ENCODE measurements at places on chromosomes 7 and 10. TPM values are rescaled to one million over a fixed set of nuclear protein-coding genes. Genes with fewer than 3 reads are reported as not detected.

DNA sequence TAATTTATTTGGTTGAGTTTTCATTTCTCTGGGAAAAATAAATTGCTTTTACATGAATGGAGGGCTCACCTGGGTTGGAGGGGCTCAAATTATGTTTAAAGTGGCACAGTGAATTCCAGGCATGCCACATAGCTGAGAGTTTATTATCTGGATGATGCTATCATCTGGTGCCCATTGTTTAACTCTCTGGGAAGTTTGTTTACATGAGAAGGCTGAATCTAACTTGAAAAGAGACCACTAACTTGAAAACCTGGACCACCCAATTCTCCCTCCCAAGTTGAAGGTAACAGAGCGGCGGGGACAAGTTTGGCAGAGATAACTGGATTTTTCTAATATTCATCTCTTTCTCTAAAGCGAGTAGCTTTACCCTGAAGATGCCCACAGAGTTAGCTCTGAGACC, 321.5 kb upstream of the GHITM start:
- H3K4me1 ChIP-seq = no peaks in the 10 kb centered on the region
- no peak overlapping the region for H3K27ac ChIP-seq
- no peak overlapping the region for H3K4me3 ChIP-seq
- H3K36me3 ChIP-seq = no peaks in the 10 kb centered on the region
- no peaks in the 10 kb centered on the region for H3K27me3 ChIP-seq
- no peak for DNase-seq

- no peak overlapping the region for H3K27ac ChIP-seq
- no peaks in the 10 kb centered on the region for H3K27me3 ChIP-seq
- no peak for DNase-seq
- H3K4me1 ChIP-seq = no peaks in the 10 kb centered on the region
- H3K4me3 ChIP-seq = no peak overlapping the region
Observed at GRCh38 chr7:42953994-42954393, 21.8 kb downstream of the MRPL32 start.

- DNase-seq = no peak
- no peak overlapping the region for H3K4me3 ChIP-seq
- no peaks in the 10 kb centered on the region for H3K27me3 ChIP-seq
- no peaks in the 10 kb centered on the region for H3K36me3 ChIP-seq
- peaks cover 18% of the 10 kb centered on the region for H3K4me1 ChIP-seq
Observed at GRCh38 chr10:69453795-69454194, 2.5 kb downstream of the TSPAN15 start.

- H3K4me1 ChIP-seq = peaks cover 21% of the 10 kb centered on the region
- no peak overlapping the region for H3K4me3 ChIP-seq
- H3K27me3 ChIP-seq = no peaks in the 10 kb centered on the region
- H3K27ac ChIP-seq = no peak overlapping the region
Observed at GRCh38 chr7:102874166-102874829, 38.5 kb upstream of the LRRC17 start.

DNA sequence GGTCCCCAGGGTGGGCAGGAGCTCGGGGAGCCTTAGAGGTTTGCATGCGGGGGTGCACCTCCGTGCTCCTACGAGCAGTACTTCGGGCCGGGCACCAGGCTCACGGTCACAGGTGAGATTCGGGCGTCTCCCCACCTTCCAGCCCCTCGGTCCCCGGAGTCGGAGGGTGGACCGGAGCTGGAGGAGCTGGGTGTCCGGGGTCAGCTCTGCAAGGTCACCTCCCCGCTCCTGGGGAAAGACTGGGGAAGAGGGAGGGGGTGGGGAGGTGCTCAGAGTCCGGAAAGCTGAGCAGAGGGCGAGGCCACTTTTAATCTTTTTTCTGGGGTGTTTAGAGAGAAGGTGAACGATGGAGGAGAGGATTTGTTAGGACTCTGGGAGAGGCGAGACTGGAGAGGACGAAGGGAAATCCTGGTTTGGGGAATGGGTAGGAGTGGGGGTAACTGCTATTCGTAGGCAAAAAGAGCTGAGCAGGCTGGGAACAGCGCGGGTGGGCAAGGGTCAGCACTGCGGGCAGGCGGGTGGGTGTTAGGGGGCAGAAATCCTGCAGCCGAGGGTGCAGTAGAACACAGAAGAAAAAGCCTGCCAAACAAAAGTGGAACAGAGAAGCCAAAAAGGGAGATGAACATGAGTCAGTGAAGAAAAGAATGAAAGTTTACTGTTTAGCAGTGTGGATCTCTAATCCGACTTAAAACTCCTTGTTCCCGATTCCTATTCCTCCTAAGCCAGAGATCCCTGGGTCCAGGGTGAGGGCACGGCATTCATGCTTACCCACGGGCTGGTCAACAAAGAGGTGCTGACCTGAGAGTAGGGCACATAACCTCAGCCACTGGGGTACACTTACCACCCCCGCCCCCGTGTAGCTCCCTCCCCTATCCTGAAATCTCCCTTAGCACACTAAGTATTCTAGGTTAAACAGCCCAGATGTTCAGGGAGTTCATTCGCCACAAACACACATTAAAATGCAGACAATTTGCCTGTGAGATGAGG, 26.9 kb downstream of the PRSS2 start:
- peak; percentile 53 for DNase-seq
- H3K4me3 ChIP-seq = peak overlapping the region; percentile 100
- no peaks in the 10 kb centered on the region for H3K27me3 ChIP-seq
- H3K36me3 ChIP-seq = peaks cover 81% of the 10 kb centered on the region

GRCh38 chr10:31756101-31756728, 172.4 kb downstream of the ARHGAP12 start:
- H3K27me3 ChIP-seq = no peaks in the 10 kb centered on the region
- no peak for DNase-seq
- H3K4me3 ChIP-seq = no peak overlapping the region
- H3K27ac ChIP-seq = no peak overlapping the region

DNA sequence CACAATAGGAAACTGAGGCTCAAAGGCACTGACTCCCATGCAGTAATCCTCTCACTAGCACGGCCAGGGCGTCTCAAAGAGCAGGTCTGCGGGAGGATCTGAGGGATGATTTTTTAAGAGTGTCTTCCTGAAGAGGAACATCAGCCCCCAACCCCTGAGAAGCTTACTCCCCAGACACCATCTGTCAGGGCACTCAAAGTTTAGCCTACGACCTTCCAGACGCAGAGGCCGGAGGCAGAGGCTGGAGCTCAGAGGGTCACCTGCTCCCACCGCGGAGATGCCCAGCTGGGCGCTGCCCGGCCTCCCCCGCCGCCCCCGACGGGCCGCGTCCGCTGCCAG, 1.7 kb downstream of the ZNF777 start:
- H3K4me3 ChIP-seq = peak overlapping the region; percentile 69
- DNase-seq = no peak
- peak overlapping the region; percentile 20 for H3K27ac ChIP-seq
- peaks cover 4% of the 10 kb centered on the region for H3K36me3 ChIP-seq
- peaks cover 19% of the 10 kb centered on the region for H3K4me1 ChIP-seq
- no peaks in the 10 kb centered on the region for H3K27me3 ChIP-seq

DNA sequence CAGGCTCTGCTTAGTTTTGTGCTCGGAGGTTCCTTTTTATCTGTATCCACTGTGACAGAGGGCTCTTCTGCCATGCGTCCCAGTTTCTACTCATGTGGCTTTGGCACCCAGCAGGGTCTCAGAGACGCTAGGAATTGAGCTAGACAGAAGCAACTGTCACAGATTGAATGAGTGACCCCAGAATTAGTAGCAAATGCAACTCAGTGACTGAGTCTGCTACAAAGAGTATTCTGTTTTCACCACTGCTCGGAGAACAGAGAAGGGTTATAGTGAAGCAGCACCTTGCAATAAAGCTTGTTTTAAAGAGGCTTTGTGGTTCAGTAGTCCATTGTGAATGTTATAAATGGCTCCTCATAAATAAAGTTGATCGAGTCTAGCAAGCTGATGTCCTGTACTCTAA, 113.2 kb downstream of the DNAH11 start:
- H3K27ac ChIP-seq = no peak overlapping the region
- no peak for DNase-seq
- H3K36me3 ChIP-seq = no peaks in the 10 kb centered on the region
- H3K27me3 ChIP-seq = peaks cover 6% of the 10 kb centered on the region
- no peaks in the 10 kb centered on the region for H3K4me1 ChIP-seq

DNA sequence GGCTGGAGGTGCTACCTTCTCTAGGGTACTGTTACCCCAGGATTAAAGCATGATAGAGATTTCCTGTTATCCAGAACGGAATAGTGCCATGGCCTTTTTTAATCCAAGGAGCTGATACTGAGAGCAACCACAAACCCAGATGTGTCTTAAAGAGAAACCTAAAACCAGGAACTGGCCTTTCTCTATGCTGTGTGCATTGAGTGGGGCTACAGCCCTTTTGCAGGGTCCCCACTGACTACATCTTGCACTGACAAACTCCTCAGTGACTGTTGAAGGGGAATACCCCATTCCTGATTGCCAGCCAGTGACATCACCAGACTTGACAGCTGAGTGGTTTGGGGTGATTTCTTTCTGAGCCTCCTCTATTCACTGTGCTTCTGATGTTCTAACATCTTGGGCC, 81.9 kb upstream of the CAPZA2 start:
- no peak overlapping the region for H3K27ac ChIP-seq
- no peak for DNase-seq
- no peaks in the 10 kb centered on the region for H3K36me3 ChIP-seq
- H3K4me3 ChIP-seq = no peak overlapping the region
- H3K4me1 ChIP-seq = peaks cover 11% of the 10 kb centered on the region
- H3K27me3 ChIP-seq = no peaks in the 10 kb centered on the region

GRCh38 chr7:15687546-15688278, 1.2 kb upstream of the MEOX2 start:
- DNase-seq = no peak
- no peak overlapping the region for H3K27ac ChIP-seq
- peaks cover 33% of the 10 kb centered on the region for H3K27me3 ChIP-seq
- no peak overlapping the region for H3K4me3 ChIP-seq
- no peaks in the 10 kb centered on the region for H3K36me3 ChIP-seq

DNA sequence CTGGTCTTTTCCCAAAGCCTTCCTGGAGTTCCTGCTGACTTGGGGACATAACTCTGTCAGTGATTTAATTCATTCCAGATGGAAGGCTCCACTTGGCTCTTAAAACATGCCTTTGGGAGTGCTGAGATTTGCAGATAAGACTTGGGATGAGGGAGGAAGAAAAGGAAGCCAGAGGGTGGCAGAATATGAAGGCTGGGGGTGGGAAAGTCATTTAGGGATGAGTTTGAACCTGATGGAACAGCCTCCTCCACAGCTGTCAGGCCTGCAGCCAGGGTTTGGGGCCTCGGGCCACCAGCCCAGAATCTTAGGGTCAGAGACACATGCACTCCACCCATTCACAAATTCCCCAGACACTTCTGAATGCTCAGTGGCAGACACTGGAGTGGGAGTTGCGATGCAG, 28.4 kb upstream of the EIF5AL1 start:
- H3K36me3 ChIP-seq = no peaks in the 10 kb centered on the region
- no peaks in the 10 kb centered on the region for H3K4me1 ChIP-seq
- no peak overlapping the region for H3K4me3 ChIP-seq
- H3K27ac ChIP-seq = no peak overlapping the region

GRCh38 chr7:106515321-106515720, 145.6 kb downstream of the CCDC71L start:
- peaks cover 6% of the 10 kb centered on the region for H3K4me1 ChIP-seq
- no peak for DNase-seq
- no peak overlapping the region for H3K4me3 ChIP-seq
- H3K27me3 ChIP-seq = peaks cover 20% of the 10 kb centered on the region

GRCh38 chr10:73850211-73850610, 24.1 kb downstream of the CAMK2G start:
- peaks cover 11% of the 10 kb centered on the region for H3K4me1 ChIP-seq
- DNase-seq = no peak
- H3K27ac ChIP-seq = no peak overlapping the region
- H3K27me3 ChIP-seq = no peaks in the 10 kb centered on the region

DNA sequence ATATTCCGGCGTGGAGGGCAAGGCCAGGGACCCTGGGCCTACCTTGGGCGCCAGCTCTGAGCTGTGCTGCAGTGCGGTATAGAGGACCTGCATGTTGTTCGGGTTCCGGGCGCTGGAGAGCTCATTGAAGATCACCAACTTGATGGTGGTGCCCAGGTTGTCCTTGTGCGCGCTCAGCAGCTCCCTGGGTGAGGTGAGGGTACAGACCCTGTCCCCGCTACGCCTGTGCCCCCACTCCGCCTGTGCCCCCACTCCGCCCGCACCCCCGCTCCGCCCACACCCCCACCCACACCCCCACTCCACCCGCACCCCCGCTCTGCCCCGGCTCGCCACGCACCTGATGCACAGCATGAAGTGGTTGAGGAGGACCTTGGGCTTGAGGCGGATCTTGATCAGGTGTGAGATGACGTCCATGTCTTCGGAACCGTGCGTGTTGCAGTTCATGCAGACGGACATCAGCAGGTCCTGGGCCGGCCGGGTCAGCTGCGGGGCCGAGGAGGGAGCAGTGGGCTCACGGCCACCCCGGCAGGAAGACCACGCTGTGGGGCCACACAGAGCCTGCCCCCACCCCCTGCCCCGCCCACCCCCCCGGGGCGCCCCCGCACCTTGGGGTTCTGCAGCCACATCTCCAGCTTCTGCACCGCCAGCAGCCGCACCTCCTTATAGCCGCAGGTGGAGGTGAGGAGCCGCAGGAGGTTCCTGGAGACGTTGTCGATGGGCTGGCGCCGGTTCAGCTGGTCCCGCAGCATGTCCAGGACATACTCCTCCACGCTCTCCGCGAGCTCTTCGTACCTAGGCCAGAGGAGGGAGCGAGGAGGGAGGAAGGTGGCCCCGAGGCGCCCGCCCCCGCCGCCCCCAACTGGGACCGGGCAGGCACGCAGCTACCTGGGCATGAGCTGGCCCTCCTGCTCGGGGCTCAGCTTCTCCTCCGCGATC, 5.6 kb downstream of the INTS1 start:
- no peak overlapping the region for H3K27ac ChIP-seq
- peaks cover 22% of the 10 kb centered on the region for H3K4me1 ChIP-seq
- H3K27me3 ChIP-seq = no peaks in the 10 kb centered on the region
- H3K36me3 ChIP-seq = peaks cover 22% of the 10 kb centered on the region

- no peak overlapping the region for H3K4me3 ChIP-seq
- H3K27ac ChIP-seq = no peak overlapping the region
- H3K4me1 ChIP-seq = peaks cover 9% of the 10 kb centered on the region
- no peaks in the 10 kb centered on the region for H3K36me3 ChIP-seq
- H3K27me3 ChIP-seq = peaks cover 2% of the 10 kb centered on the region
Observed at GRCh38 chr7:22267930-22268615, 88.9 kb downstream of the RAPGEF5 start.

DNA sequence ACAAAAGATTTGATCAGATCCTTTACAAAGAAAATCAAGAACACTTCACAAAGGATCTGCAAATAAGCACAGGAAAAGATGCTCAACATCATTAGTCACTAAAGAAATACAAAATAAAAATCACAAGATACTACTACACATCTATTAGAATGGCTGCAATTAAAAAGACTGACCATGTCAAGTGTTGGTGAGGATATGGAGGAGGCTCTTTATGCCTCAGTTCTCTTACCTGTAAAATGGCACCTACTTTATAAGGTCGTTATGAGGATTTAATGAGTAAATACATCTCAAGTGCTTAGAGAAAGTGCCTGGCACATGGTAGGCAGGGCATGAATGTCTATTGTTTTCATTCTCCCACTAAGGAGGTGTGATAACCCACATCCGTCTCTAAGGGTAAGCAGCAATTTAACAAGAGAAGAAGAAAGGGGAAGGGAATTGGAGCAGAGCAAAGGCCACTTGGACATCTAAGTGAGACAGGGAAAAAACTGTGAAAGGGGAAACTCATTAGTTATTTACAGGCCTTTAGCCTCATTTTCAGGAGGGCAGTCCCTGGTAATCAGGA, 157.5 kb upstream of the NFE2L3 start:
- H3K36me3 ChIP-seq = no peaks in the 10 kb centered on the region
- H3K27ac ChIP-seq = no peak overlapping the region
- DNase-seq = no peak
- H3K4me1 ChIP-seq = no peaks in the 10 kb centered on the region
- no peak overlapping the region for H3K4me3 ChIP-seq
- peaks cover 7% of the 10 kb centered on the region for H3K27me3 ChIP-seq

The NUTM2B gene
- 0.45 TPM for total RNA-seq

The C10orf67 gene
- 0.31 TPM for total RNA-seq

The CTNNA3 gene
- not detected for total RNA-seq

The STEAP1 gene
- total RNA-seq = 0.50 TPM

The LIPK gene
- not detected for total RNA-seq

The CALHM1 gene
- total RNA-seq = not detected

The STYXL1 gene
- 40.5 TPM for total RNA-seq

The WASHC2C gene
- total RNA-seq = 24.2 TPM
